ENCODE measurements at places on chromosomes 12 and 14.

GRCh38 chr12:101678081-101678480 is 19.4 kb upstream of the CHPT1 start:
- DNase-seq, result no peak

DNA sequence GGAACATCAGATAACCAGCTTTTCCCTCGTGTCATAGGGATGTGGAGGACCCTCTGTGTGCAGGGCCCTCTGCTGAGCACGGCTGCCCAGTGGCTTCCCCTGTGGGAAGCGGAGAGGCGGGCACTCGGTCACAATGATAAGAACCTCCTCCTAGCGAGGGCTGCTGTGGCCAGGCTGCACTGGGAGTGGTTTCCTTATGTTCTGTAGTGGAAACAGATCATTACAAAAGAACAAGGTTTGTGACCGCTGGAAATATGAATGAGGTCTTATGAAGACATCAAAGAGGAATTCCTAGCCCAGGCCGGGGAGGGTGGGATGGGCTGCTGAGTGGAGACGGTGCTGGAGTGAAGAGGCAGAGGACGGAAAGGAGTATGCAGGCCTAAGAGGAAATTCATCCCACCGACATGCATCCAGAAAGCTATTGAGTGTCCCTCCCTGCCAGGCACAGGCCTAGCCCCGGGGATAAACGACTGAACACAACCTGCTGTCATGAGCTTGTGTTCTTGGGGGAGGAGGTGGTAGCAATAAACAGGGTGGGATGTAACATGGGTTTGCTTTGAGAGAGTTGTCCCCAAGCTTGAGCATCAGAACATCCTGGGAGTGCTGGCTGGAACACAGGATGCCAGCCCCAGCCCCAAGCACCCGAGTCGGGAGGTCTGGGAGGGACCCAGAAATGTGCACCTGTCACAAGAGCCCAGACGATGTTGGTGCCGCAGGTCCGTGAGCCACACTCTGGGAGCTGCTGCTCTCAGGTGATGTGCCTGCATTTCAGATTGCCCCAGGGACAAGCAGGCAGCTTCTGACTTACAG is 37.5 kb downstream of the FZD10 start:
- no peak for DNase-seq

DNA sequence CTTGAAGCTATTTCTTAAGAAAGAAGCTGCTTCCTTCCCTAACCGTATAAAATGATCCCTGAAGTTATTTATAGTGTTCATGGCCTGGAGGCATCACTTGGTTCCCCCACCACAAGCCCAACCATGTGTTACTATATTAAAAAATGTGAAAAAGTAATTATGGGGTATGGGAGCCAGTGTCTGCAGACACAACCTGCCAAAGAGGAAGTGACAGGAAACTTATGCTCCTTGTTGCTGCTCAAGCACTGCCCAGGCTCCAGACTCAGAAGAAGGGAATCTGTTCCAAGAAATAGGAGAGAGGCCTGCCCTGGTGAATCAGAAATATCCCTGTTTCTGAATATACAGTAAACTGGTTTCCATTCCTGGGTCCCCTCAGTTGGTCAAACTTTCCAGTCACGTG is 217.2 kb upstream of the BMP4 start:
- DNase-seq, result no peak

DNA sequence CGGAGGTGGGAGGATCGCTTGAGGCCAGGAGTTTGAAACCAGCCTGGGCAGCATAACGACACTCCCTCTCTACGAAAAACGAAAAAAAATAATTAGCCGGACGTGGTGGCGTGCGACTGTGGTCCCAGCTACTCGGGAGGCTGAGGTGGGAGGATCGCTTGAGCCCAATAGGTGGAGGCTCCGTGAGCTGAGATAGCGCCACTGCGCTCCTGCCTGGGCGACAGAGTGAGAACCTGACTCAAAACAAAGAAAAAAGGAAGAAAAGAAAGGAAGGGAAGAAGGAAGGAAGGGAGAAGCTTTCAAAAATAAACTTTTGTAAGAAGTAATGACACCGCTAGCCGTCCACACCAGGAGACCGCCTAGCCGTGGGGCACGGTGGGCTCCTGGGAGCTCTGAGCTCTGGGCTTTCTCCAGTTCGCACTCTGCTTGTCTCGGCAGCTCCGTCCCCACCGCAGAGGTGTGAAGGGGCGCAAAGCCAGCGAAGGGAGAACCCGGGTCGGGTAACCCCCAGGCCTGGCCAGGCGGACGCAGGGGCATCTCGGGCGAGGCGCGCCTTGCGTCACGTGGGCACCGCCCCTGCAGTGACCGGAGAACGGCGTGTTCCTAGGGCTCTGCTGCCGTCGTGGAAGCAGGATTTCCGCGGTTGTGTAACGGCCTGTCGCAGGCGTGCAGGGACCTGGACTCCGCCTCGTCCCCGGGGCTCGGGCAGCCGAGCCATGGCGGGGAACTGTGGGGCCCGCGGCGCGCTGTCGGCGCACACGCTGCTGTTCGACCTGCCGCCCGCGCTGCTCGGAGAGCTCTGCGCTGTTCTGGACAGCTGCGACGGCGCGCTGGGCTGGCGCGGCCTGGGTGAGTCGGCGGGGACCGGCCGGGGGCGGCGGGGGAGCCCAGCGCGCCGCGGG is at the start of gene IRAK3:
Gene IRAK3 (plus strand): TSS at position 631 of the 902 bp plus-strand sequence. CDS start 86 bp downstream, at position 717.
- DNase-seq, result no peak

- no peak for DNase-seq
Observed at GRCh38 chr14:96016501-96017160, 22.5 kb upstream of the C14orf132 start.

DNA sequence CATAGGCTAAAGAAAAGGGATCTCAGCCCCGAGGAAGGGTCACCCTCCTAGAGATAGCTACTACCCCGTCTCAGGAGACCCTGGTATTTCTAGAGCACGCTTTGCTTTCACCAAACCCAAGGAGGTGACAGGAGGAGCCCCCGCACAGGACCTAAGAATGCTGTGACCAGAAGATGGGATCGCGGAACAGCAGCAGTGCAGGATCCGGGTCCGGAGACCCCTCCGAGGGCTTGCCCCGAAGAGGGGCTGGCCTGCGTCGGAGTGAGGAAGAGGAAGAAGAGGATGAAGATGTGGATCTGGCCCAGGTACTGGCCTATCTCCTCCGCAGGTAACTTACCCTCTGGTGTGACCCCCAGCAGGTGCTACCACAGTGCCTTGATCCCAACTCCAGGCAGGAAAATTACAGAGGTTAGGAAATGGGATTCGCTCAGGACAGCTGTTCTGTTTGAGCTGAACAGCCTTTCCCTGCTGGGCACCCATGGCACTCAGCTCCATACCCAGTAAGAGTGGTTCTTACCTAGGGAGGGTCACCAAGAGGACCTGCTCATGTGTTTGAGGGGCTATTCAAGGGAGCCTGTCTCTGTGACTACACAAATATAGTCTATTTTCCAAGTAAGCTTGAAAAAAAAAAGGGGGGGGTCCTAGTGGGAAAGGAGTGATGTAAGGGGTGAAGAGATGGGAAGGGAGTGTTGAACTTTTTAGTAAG is 826 bp upstream of the NRL start:
- DNase-seq, result no peak

DNA sequence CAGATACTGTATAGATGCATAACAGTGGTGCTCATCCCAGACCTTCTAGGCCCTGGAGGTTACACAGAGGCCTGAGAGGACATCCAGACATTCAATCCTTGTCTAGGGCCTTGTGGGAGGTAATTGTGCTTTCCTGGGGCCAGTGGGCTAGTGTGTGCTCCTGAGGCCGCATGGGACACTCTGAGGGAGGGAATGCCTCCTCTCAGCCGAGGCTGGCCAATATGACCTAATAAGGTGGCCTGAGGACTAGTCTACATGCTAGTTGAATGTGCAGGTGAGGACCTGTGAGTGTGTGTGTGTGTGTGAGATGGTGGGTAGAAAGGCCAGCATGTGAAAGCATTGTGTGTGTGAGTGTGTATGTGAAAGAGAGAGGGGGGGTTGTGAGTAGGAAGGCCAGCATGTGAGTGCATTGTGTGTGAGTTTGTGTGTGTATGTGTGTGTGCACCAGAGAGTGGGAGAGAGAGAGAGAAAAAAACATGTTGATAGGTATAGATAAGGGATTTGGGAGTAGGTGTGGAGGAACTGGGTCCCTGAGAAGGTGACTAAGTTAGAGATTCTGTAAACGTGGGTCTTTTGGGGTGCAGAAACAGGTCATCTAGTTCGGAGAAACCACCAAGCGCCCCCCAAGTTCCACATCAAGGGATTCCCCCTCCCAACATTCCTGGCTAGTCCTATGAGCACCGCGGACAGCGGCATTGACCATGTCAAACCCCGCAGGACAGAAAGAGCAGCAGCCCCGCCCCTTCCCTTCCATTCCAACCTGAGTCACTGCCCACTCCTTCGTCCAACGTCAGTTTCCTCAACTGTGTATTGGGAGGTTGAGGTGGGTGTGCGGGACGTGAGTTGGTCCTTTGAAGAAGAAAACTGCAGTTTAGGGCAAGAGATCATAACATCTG is 9.7 kb upstream of the KRT81 start:
- no peak for DNase-seq

- no peak for DNase-seq
Observed at GRCh38 chr12:13947276-13947946, 34.0 kb downstream of the GRIN2B start.

DNA sequence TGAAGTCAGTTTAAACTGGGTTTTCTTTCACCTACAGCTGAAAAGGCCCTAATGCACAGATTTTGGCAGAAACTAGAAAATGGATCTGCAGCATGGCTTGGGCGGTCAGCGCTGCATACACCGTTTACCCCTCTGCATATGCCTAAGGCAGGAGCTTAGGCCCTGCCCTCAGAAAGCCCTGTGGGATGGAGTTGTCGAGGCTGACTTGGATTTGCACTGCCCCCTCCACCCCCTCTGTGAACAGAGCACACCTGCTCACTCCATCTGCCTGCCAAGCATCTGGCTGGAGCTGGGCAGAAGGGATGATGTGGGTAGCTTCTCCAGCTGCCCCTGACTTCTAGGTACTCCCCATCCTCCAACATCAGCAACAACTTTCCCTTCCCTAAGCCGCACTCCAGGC is 41.9 kb downstream of the TTC7B start:
- DNase-seq, result no peak

GRCh38 chr14:89012282-89013097 is 188.0 kb downstream of the TTC8 start:
- no peak for DNase-seq

GRCh38 chr14:66022526-66022925 is 463.6 kb upstream of the CCDC196 start:
- no peak for DNase-seq

DNA sequence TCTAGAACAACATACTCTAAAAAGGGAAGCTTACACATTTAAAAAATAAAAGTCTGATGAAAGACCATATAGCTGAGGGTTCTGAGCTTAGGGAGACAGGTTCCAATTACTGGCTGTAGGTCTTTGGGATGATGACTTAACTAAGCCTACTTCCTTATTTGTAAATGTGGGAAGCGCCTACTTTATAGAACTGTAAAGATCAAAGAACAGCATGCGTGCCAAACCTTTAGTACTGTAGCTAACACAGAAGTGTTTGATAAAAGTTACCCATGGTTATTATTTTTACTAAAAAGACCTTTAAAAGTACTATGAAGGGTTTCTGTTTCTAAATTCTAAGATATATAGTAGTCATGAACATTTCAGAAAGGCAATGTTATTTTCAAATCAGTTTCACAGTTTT is 35.7 kb downstream of the STK38L start:
- DNase-seq, result no peak

- DNase-seq, result no peak
Observed at GRCh38 chr14:65813760-65814384, 401.3 kb downstream of the FUT8 start.

GRCh38 chr14:57578801-57579200 is 85.1 kb upstream of the CCDC198 start:
- DNase-seq, result no peak

- DNase-seq, result no peak
Observed at GRCh38 chr14:97866195-97866594, 1069.0 kb downstream of the VRK1 start.

GRCh38 chr14:92417759-92418158 is 94.8 kb downstream of the SLC24A4 start:
- DNase-seq, result peak; percentile 30

GRCh38 chr12:95997911-95998510 is 1.9 kb upstream of the HAL start:
- no peak for DNase-seq

- no peak for DNase-seq
Observed at GRCh38 chr12:14689996-14690395, 6.4 kb downstream of the GUCY2C start.

GRCh38 chr14:24260026-24260779 is 2.8 kb downstream of the TGM1 start:
- DNase-seq, result no peak

- no peak for DNase-seq
Observed at GRCh38 chr12:110853836-110854235, 7.0 kb downstream of the CCDC63 start.

DNA sequence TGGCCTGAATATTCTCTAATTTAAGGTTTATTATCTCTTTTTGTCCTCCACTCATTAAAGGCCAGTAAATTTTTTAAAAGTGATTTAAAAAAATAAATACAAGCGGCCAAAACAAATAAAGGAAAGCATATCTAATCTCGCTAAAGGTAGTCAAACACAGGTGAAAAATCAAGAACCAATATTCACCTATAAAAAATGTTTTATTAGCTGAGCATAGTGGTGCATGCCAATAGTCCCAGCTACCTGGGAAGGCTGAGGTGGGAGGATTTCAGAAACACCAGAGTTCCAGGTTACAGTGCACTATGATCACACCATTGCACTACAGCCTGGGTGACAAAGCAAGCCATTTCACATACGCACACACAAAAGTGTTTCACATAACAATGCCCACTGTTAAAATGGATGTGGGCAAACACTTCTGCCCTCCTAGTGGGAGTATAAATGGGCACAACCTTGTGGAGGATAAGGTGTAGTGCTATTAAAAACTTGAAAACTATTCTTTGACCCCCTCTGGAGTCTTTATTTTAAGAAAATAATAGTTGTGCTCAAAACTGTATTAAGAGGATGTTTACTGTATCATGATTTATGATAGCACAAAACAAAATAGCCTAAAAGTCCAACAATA is 32.7 kb upstream of the NAP1L1 start:
- DNase-seq, result no peak

- DNase-seq, result no peak
Observed at GRCh38 chr14:22549324-22549962, 39.6 kb downstream of the DAD1 start.

DNA sequence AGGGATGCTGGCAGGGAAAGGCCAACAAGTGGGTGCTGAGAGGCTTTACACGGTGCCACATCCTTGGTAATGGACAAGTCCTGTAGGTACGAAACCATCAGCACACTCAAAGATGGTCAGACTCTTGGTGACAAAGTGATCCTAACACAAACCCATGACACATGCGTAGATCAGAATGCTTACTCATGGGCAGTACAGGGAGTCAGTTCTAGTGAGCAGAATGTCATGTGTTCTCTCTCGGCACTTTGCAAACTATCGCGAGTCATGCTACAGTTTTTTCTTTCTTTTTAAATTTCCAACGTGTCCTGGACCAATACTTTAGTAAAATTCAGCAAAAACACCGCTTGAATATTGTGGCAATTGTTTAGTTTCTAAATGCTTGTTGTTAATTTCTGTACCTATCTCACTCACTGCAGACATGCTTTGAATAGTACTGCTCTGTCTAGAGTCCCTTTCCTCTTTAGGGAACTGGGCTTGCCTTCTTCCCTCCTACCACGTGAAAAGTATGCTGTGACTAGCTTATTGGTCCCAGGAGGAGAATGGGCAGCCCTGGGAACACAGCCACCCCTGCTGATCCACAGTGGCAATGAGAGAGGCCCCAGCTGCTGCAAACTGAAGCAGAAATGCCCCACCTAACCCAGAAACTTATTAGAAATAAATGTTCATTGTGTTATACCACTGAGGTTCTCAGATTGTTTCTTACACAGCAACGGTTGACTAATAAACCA is 62.4 kb downstream of the UBR7 start:
- peak; percentile 86 for DNase-seq
